NCI-H460 (cell line): ENCODE measurements at places on chromosomes 3 and 15.

- no peak for DNase-seq
Measured at GRCh38 chr3:11563865-11564185, 79.9 kb downstream of the VGLL4 start.

- DNase-seq: no peak
Measured at GRCh38 chr3:133211449-133211848, 173.3 kb downstream of the TMEM108 start.

- no peak for DNase-seq
Measured at GRCh38 chr15:78411061-78411460, 27.0 kb upstream of the IREB2 start.

DNA sequence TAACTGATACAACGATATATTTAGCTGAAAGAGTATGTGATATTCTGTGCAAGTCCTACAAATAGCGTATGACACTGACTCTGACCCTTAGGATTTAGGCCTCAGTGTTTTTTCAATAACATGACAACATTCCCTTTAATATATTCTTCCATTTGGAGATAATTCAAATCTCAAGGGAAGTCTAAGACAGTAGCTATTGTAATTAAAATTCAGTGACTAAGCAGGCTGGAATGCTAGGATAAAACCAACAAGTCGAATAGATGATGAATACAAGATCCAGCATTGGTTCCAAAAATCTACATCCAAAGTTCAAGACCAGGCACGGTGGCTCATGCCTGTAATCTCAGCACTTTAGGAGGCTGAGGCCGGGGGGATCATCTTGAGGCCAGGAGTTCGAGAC lies 56.2 kb downstream of the QTRT2 start:
- no peak for DNase-seq

DNA sequence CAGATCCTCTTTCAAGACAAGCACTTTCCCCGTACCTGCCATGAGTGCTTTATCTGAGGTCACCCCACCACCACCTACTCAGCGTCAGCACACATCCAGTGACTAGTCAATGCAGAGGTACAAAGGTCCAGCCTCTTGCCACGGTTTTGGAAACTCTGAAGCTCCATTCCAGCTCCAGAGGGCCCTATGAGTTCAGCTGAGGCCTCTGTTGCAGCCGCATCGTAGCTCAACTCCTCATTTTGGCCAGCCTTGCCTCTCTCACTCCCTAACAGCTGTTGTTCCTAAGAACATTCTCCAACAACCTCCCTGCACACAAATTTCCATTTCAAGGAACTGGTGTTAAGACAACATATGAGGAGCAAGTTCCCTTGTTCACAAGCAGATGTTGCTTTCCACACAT lies 405.1 kb upstream of the PROK2 start:
- no peak for DNase-seq

DNA sequence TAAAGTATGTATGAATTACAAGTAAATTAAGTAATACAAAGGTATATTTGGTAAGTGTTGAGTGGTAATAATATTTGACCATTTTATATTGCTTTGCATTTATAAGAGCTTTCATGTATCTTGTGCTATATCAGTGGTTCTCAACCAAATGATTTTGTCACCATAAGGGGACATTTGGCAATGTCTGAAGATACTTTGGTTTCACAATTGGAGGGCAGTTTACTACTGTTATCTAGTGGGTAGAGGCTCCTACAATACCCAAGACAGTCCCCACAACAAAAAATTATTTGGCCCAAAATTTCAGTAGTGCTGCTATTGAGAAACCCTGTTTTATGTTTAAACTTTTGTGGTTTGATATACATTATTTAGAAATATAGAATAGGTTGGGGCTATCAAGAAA lies 14.6 kb downstream of the TRPC1 start:
- DNase-seq: no peak

GRCh38 chr15:67548862-67549651 lies 6.6 kb downstream of the MAP2K5 start:
- DNase-seq: no peak

DNA sequence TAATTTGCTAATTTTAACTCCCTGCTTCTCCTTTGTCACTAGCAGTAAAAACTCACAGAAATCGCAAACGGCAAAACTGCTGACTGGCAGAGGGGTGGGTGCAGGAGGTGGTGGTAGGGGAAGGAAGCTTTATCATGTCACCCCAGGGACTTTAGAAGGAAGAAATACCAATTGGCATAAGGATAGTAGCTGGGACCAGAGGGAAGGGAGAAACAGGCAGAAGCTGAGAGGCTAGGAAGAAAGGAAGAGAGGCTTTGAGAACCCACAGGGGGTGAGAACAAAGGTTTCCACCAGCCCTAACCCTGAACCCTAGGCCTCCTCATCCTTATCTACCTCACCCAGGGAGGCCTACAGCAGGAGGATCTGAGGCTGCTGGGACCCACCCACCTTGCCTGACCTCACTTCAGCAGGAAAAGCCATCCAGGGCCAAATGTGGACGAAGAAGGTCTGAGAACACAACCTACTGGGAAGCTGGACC lies 10.7 kb downstream of the ITGB5 start:
- DNase-seq: no peak
